ENCODE measurements at places on chromosomes 7 and 10. TPM values are rescaled to one million over a fixed set of nuclear protein-coding genes. Genes with fewer than 3 reads are reported as not detected.

Gene RPEL1
- 1.5 TPM for total RNA-seq

Gene CHN2
- 14.8 TPM for total RNA-seq

- ATAC-seq: peak; percentile 82
Measured at GRCh38 chr7:1951159-1951536, 281.1 kb downstream of the ELFN1 start.

Gene EPHA1
- total RNA-seq: 0.71 TPM

DNA sequence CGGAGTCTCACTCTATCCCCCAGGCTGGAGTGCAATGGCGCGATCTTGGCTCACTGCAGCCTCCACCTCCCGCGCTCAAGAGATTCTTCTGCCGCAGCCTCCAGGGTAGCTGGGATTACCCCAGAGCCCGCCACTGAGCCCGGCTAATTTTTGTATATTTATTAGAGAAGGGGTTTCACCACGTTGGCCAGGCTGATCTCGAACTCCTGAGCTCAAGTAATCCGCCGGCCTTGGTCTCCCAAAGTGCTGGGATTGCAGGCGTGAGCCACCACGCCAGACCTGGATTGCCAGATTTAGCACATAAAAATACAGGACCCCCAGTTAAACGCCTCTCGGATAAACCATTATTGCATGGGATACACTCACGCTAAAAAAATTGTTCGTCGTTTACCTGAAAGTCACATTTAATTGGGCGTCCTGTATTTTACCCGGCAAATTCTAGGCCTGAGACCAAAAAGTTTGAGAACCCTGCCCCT is 375 bp upstream of the GATAD1 start:
- ATAC-seq: no peak

DNA sequence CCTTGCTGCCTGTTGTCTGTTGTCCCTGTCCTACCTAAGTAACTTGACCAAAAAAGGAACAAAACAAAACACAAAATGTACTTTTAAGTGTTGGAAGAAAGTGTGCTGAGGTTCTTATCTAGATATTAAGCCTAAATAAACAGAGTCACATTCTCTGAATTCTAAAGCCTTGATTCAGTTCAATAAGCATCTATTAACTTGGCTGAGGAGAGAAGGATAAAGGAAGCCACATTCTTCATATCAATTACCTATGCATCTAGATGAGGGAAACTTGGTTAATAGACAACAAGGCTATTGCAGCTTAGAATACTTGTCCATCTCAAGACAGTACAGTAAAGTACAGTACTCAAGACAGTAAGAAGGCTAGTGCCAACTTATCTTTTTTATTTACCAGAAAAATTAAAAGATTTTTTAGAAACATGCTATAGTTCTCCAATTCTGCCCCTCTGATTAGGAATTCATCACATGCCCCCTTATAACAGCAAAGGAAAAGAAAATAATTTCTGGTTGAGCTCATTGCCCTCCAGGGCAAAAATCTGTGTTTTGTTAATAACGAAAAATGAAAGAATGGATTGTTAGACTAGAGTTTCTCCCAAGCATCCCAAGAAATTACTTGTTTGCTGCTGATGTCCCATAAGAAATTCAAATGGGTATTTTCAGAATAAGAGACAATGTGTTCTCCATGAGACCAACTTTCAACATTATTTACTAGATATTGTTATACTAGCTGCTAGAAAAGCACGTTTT is 546.5 kb upstream of the SEMA3D start:
- ATAC-seq: no peak

DNA sequence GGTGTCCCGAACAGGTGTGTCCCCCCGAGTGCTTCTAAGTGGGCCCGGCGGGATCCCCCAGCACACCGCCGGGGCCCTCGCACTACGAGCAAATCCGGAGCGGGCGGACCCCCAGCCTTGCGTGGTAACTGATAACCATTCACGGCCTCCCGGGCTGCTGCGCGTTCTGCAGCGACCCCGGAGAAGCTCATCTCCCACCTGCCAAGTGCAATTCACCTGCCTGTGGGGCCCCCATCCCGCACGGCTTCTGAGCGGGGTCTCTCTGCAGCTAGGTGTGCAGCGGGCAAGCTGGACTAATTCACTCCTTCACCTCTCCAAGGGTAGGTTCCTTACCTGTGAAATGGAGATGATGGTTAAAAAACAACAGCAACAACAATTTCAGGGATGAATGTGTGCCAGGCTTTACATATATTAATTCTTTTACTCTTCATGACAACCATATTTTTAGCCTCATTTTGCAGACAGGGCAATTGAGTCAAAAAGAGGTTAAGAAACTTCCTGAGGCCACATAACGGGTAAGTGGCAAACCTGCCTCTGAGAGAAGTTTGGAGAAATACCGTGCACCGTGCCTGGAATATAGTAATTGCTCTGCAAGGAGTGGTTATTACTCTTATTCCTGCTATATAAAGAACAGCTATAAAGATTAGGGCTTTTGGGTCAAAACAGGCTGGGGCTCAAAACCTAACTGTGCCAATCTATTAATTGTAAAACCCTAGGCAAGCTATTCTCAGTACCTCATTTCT is 652 bp upstream of the PODXL start:
- ATAC-seq: peak; percentile 28

GRCh38 chr10:112981553-112981952 is 31.5 kb downstream of the TCF7L2 start:
- ATAC-seq: no peak

Gene DNAJC12
- total RNA-seq: 57.0 TPM

GRCh38 chr10:125782616-125783015 is 7.0 kb upstream of the MMP21 start:
- peak; percentile 85 for ATAC-seq

Gene BRI3
- 64.3 TPM for total RNA-seq

DNA sequence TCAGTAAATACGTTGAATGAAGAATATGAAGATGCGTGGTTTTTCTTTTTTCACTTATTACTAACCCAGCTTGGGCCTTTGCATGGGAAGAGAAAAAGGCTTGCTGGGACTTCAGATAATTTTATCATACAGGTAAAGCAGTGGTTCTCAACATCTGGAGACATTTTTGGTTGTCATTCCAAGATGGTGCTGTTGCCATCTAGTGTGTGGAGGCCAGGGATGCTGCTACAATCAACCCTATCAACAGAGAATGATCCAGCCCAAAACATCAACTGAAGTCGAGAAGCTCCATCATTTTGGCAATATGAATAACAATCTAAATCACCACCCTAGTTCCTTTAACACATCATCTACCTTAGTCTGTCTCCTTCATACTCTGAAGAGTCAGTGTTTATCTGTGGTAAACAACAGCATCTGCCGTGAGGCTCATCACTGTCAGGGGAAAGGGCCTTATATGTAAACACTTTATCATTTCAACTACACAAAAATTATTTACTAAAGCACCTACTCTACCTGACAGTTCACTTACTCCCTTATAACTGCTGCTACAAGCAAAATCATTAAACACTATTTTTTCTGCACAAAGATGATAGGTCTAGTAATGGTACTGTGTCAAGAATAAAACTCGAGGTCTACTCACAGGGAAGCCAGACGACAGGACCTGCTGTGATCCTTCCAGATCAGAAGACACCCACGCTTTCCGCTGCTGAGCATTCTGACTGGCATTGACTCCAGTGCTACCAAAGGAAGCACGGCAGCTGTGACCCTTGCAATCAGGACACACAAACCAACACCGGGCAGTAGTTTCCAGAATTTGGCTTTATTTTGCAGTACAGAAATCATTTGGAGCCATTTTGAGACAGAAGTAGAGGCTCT is 48.6 kb downstream of the GDI2 start:
- ATAC-seq: no peak

DNA sequence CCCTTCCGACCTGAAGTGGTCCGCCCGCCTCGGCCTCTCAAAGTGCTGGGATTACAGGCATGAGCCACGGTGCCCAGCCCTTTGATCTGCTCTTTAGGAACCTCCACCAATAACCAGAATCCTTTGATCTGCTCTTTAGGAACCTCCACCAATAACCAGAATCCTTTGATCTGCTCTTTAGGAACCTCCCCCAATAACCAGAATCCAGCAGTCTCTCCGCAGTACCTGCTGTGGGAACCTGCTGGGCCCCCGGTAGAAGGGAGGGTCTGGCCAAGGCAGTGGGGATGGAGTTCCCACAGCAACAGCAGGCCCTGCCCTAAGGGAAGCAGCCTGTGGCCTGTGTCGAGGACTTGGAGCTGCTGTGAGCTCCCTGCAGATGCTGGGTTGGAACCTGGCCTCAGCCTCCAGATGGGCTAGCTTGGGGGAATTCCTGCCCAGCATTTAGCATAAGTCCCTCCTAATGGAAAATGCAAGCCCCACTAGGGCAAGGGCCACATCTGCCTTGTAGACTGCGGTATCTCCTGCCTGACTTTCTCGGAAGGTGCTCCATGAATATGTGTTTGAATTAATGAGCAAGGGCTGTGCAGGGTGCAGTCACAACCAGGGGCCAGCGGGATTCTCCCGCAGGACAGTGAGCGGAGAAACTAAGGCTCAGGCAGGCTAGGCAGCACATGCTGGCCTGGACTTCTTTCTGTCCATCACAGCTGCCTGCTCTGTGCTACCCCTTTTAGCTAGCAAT is 165.8 kb downstream of the UBE2H start:
- ATAC-seq: peak; percentile 85

Gene FBXL13
- 2.2 TPM for total RNA-seq

DNA sequence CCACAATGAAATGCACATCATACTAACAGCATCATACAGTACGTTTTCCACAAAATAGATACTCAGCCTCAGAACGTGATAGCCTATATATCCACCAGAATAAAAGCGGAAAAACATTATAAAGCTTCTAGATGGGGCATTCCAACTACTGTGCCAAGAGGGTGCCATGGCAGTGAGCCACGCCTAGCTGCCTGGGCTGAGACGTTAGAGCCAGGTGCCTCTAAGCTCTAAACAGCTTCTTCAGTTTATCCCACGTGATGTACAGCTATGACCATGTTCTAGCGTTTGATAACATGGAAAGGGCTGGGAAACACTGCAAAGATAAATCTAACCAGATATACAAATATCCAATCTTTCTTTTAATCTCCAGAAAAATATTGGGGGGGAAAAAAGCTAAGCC is 17.8 kb downstream of the USP6NL start:
- ATAC-seq: no peak

Gene ZNF37A
- total RNA-seq: 19.6 TPM

Gene AKR1C4
- 0.40 TPM for total RNA-seq

- no peak for ATAC-seq
Measured at GRCh38 chr10:4538016-4538415, 288.0 kb upstream of the AKR1E2 start.

DNA sequence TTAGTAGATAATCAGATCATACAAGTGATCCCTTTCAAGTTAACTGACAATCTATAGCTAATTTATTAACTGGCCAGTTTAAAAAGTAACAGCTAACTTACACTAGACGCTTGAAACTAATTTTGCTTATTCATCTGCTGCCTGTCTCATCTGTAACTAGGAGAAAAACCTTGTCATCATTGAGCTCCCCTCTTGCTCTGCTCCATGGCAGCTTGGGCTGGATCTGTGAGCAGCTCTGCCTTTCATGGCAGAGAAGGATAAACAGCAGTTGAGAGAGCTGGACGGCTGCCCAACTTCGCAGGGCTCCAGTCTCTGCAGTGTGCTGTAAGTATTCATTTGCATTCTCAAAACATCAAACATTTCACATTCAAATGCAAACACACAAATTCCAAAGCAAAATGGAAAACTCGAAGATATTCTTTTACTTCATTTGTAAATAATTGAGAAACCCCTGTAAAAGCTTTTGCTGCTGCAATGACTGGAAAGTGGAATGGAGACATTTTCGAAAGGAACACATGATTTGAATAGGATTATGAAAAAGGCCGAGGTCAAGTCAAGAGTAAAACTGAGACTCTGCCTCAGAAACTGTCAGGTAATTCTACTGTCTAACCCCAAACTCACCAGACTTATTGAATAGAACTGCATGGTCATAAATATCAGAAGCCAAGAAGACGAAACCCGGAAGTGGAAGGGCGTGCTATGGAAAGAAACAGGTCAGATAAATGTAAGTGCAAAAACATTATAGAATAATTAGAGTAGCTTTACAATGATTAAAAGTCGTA is 17.6 kb downstream of the SLC35B4 start:
- ATAC-seq: peak; percentile 98

Gene MCM10
- 17.5 TPM for total RNA-seq

- peak; percentile 12 for ATAC-seq
Measured at GRCh38 chr10:23172429-23173213, 19.5 kb upstream of the PTF1A start.

Gene MKX
- total RNA-seq: 0.68 TPM

Measured in motor neuron (in vitro differentiated cells).